Right ventricle myocardium inferior (tissue), 1 donor: ENCODE measurements at places on chromosomes 2 and 18.

DNA sequence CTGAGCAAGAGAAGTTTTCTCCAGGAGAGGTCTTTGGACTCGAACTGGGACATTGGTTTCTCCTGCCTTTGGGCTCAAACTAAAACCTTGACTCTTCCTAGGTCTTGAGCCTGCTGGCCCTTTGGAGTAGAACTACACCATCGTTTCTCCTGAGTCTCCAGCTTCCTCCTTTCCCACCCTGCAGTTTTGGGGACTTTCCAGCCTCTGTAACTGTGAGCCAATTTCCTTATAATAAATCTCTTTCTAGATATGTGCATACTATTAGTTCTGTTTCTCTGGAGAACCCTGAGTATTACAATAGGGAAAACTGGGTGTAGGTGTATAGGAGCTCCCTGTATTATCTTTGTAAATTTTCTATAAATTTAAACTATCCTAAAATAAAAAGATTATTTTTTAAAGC lies 219.8 kb upstream of the AGAP1 start:
- no peak for DNase-seq

DNA sequence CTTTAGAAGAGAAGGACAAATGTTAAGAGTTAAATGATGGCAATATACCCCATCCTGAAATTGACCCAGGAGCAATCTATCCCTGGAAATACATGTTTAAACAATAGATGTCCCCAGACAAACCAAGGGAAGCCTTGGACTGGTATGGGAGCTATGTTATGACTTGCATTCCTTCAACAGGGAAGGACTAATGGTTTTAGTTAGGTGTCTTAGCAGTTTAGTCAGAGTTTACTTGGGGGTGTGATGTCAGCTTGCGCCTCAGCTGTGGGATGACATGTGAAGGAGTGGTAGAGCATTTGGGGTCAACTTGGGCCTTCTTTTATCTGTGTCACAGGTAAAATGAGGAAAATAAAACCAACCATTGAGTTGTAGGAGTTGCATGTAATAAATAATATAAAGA lies 36.8 kb downstream of the SPC25 start:
- DNase-seq = no peak

DNA sequence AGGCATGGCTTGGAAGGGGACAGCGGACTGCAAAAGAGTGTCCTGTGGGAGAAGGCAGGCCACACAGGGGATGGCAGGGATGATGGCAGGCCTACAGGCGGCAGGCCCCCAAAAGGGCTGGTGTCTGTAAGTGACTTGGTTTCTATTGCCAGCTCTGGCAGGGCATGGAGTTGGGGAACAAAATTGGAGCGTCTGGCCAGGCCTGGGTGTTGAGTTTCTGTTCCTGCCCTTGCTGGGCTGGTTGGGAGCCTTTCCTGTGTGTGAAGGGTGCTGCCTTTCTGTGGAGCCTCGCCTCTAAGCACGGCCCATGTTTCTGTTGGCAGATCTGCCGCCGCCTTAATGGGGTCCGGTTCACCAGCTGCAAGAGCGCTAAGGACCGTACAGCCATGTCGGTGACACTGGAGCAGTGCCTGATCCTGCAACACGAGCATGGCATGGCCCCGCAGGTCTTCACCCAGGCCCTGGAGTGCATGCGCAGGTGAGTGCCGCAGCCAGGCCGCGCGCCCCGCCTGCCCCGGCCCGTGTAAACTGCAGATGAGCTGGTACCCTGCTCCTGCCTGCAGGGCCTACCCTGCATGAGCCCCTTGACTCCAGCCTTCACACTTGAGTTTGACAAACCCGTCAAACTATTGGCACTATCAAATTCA lies 31.5 kb downstream of the COA5 start:
- DNase-seq = no peak

- no peak for DNase-seq
Observed at GRCh38 chr18:34650121-34650545, 60.0 kb upstream of the DTNA start.

GRCh38 chr2:230757476-230757875 lies 44.8 kb downstream of the CAB39 start:
- DNase-seq = no peak

- DNase-seq = no peak
Observed at GRCh38 chr2:240687741-240688552, 3.7 kb upstream of the AQP12A start.

DNA sequence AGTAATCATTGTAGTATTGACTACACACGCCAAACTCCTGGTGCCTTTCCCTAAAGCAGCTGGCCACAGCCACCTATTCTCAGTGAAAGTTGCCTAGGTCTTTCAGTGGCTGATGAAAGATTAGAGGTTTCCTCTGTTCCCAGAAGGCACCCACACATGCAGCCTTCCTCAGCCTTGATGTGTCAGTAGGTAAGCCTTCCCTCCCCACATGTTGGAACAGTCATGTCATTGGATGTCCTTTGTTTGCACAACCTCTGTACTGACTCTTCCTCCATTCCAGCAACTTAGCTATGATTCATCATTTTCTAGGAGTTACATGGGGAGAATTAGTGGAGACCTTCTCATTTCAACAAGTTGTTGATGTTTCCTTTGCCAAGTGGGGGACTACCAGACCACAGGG lies 630.8 kb upstream of the SLC39A10 start:
- peak; percentile 21 for DNase-seq

GRCh38 chr2:136639651-136640050 lies 125.7 kb upstream of the THSD7B start:
- no peak for DNase-seq

DNA sequence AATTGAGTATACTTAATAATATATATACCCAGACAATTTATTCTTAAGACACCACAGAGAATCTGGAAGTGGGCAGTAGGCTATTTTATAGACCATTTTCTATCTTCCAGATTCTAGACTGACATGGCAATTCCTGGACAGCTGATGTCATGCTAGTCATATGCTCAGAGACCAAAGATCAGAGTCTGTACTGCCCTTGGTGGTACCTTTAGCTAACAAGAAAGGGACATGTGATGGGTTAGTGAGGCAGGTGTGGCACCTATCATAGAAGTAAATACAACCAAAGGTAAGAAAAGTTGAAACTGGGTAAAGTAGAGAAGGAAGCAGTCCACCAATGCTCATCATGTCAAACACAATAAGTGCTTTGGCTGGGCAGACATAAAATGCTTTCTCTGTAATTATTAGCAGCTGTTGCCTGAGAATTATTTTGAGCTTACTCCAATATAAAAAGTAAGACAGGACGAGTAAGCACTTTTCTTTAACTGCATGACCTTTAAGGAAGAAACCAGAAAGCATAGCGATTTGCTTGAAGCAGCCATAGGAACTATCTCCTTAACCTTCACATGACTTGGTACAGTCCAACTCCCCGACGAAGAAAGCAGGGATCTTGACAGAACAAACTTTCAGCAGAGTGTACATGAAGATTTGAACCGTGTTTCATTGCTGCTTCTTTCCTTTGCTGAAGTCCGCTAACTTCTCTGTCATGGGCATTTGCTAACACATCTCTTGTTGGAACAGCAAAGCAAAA lies 47.1 kb downstream of the SLC40A1 start:
- DNase-seq = no peak

DNA sequence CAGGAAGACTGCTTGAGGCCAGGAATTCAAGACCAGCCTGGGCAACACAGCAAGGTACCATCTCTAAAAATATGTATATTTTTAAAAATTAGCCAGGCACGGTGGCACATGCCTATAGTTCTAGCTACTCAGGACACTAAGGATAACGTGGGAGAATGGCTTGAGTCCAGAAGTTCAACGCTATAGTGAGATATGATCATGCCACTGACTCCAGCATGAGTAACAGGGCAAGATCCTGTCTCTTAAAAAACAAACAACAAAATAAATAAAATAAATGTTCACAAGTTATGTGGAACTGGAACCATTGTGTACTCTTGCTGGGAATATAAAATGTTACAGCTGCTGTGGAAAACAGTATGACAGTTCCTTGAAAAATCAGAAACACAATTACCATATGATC lies 47.2 kb downstream of the USP34 start:
- DNase-seq = no peak

- no peak for DNase-seq
Observed at GRCh38 chr2:175889701-175890302, 112.3 kb downstream of the LNPK start.

GRCh38 chr2:86253424-86253823 lies 54.2 kb downstream of the MRPL35 start:
- DNase-seq = no peak

GRCh38 chr2:241965931-241966412 lies 96.4 kb downstream of the RTP5 start:
- no peak for DNase-seq

GRCh38 chr18:64183665-64184064 lies 34.8 kb upstream of the LINC00305 start:
- DNase-seq = no peak

DNA sequence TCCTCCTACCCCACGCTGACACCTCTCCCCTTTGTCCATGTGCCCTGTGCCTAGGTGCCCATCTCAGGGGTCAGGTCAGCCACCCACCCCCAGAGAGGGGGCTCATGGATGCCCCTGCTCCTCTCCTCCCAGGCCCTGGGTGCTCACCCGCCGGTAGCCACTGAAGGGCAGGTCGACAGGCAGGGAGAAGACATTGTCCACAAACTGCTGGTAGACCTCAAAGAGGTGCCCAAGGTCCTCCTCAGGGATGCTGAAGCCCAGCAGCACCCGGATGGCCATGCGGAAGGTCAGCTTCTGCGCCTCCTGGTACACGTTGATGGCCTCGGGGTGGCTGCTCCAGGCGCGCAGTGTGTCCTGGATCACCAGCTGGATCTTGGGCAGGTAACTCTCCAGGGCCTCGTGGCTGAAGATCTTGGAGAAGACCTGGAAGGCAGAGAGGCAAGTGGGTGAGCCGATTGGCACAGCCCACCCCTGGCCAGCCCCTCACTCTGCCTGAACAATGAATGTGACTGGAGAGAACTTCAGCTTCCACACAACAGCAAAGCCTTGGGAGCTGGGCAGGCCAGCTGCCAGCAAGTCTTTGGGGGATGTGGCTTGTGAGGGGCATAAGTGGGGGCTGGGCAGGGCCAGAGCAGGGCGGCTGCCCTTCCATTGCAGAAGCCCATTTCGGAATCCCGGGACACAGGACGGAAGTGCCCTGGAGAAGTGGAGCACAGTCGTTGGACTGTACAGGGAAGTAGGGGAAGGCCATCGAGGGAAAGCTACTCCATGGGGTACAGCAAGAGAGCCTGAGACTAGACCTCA lies 12.5 kb downstream of the CYP26B1 start:
- no peak for DNase-seq

- no peak for DNase-seq
Observed at GRCh38 chr2:121017396-121017795, 267.6 kb downstream of the TFCP2L1 start.

GRCh38 chr2:4553241-4553640 lies 849.9 kb downstream of the DCDC2C start:
- no peak for DNase-seq

- DNase-seq = no peak
Observed at GRCh38 chr2:218815244-218815637, 16.4 kb downstream of the PRKAG3 start.

- no peak for DNase-seq
Observed at GRCh38 chr2:239639421-239640185, 238.8 kb upstream of the HDAC4 start.

GRCh38 chr2:31294196-31294595 lies 60.2 kb downstream of the EHD3 start:
- DNase-seq = no peak

DNA sequence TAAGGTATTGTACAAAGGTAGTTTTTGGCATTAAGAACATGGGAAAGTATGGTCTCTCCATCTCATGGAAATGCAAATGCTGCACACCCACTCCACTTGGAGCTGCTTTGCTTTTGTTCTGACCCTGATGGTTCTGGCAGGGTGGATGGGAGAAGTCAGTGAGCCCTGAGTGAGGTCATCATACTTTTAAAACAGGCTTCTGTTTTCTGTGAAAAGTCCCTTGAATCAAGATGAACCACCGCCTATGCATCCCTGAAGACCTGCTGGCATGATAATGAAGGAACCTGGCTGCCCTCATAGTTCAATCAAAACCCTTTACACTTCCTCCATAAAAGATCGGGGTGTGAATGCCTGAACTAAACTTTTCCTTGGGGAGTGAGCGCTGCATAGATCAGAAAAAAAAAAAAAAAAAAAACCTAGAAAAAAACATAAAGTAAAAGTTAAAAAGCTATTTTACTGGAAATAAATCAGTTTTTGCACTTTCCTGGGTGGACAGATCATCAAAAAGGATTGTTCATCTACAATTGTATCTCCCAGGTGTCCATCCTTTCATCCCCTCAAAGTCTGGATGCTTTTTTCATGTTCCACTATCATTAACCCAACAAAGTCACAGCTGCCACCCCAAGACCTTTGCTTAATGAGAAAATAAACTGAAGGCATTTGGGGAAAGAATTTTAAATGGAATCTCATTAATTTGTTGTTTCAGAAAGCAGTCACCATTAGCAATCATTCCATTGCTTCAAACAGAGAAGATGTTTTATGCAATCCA lies 728.1 kb upstream of the DDX18 start:
- no peak for DNase-seq

- no peak for DNase-seq
Observed at GRCh38 chr18:41731884-41732283, 223.2 kb upstream of the PIK3C3 start.
